ENCODE measurements at places on chromosomes 7 and 10. TPM values are rescaled to one million over a fixed set of nuclear protein-coding genes. Genes with fewer than 3 reads are reported as not detected.
A peak's percentile ranks its signal among the peaks of the same experiment; 100 is the strongest.

DNA sequence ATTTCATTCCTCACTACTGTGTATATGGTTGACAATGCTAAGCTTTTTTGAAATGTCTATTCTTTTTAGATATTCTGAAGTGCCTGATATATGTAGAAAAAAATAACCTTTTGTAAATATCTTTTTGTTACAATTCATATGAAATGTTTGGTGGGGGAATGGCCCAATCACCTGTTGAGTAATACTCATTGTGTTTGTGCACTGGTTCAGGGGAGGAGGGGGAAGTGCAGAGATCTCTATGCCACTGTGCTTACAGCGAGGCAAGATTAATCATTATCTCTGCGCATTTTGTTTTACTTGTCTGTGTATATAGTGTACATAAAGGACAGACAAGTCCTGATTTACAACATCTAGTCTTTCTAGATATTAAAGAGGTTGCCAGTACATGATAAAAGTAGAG is 25.2 kb downstream of the NUP42 start:
- no peak for DNase-seq

The DKK1 gene
- 84.4 TPM for total RNA-seq

DNA sequence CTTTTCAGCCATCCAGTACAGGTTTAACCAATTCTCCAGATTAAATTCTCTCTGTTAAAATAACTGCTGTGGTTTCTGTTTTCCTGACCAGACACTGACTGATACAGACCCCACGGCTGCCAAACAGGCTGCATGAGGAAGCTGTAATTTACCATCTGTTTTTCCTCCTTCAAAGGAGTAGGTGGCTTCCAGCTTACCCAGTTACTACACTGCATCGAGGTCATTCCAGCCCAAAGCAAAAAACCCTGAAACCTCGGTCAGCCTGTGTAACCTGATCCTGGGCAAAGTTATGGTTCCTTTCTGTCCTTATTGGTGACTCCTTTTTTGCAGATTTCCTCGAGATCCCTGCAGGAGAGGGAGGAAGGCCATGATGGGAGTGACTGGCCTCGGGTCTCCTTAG is 27.9 kb upstream of the LOXL4 start:
- DNase-seq, result peak; percentile 64

The SLC35B4 gene
- 17.7 TPM for total RNA-seq

DNA sequence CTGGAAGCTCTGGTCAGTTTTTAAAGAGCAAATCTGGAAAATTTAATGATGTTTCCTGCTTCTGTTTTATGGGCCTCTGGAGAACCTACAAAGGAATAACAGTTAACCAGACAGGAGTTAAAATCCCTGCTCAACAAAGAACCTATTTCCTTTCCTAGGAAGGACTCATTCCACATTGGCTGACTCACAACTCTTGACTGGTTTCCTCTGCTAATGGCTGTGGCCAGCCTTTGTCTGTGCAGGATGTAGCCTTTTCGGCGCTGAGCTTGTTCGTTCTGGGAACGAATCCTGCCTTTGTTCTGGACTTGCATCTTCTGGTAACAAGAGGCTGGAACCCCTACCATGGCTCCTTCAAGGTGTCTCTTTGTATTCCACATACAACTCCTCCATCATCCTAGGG is 112.8 kb upstream of the PDCD4 start:
- peak; percentile 36 for DNase-seq

The ACTR3C gene
- total RNA-seq, result 7.4 TPM

GRCh38 chr7:75584354-75584753 is 92.2 kb downstream of the SPDYE5 start:
- no peak for DNase-seq

The LRGUK gene
- total RNA-seq, result 0.32 TPM

The CAMK1D gene
- 1.3 TPM for total RNA-seq

The CDHR3 gene
- total RNA-seq, result 9.1 TPM

DNA sequence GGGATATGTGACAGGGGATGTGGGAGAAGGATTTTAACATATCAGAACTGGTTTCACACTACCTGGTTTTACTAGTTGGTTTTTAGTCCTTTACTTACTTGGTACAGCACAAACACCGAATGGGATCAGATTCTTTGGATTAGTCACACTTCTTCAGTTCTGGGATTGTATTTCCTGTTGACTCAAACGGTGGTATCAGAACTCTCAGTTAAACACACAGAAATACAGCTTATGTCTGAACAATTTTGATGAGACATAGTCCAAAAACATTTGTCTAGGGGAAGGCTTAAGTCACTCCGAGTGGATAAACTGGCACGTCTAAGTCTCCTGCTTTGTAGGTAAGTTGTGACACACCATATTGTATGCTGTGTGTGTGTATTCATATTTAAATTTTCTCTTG is 480.5 kb downstream of the PHTF2 start:
- peak; percentile 32 for DNase-seq

GRCh38 chr7:74023092-74023536 is 4.9 kb upstream of the ELN start:
- peak; percentile 55 for DNase-seq

DNA sequence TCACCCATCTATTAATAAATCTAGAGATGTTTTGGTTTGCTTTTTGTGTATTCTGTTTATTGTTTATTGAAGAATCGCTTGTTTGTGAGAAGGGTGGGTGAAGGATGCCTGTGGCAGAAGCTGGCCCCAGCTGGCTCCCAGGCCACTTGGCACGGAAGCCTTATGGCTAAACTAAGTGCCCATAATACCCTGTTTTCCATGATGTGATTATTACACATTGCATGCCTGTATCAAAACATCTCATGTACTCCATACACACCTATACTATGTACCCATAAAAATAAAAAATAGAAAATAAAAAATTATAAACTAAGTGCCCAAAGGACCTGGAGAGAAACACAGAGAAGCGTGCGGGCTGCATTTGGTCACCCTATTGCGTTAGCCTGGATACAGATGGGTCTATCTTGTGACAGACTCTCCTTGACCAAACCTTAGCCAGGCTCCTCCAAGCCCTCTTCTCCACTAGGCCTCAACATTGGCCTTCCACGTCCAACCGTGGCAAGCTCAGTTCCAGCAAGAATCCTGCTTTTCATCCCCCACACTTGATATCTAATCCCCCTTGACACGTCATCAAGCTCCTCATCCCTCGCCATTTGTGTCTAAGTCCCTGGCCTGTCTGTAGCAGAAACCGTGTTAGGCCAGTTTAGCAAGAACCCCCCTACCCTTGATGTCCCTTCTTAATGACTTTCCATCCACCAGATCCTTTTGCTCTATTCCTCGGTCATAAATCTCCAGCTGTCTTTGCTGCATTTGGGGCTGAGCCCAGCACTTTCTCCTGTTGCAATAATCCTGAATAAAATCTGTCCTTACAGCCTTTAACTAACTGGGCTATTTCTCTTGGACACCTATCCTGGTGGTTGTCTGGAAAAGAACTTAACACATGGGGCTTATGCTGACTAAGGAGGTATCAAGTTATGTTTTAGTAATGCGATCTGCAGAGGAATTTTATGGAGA is 245.2 kb downstream of the TNS3 start:
- DNase-seq, result peak; percentile 39

The DLX6 gene
- not detected for total RNA-seq

The PKD2L1 gene
- total RNA-seq, result not detected

DNA sequence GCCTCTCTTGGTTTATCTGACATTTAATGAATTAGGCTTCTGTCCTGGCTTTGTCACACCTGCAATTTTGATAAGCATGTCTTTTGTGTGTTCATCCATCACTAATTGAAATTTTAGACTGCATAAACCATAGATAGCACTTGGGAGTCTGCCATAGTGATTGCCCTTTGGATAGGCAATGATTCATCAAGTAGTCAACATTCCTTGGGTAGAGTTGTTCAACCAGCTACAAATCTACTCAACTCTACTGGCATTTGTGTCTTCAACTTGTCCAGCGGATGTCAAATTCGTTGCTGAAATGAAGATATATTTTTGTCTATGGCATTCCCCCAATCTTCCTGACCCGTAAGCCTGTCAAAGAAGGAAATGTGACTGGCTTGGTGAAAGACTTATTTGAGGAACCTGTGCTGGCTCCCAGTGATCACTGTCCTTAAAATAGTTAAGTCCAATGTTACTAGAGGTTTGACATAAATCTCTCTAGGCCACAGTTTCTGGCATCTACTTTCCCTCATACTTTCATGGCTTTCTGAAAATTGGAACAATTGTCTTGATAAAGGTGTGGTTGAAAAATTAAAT is 33.7 kb upstream of the CREB5 start:
- no peak for DNase-seq

- peak; percentile 40 for DNase-seq
Measured at GRCh38 chr7:116911801-116912200, 41.5 kb upstream of the ST7 start.

Data from fibroblast of villous mesenchyme (primary cell).